ENCODE measurements at places on chromosomes 7 and 10. TPM values are rescaled to one million over a fixed set of nuclear protein-coding genes. Genes with fewer than 3 reads are reported as not detected.

MKI67 gene
- 0.26 TPM for total RNA-seq

SH2B2 gene
- total RNA-seq: 2.0 TPM

CRYGN gene
- total RNA-seq: 0.50 TPM

DDX50 gene
- total RNA-seq: 65.5 TPM

ASB15 gene
- total RNA-seq: not detected

CLRN3 gene
- total RNA-seq: not detected

NPSR1 gene
- total RNA-seq: not detected

RABGEF1 gene
- 40.1 TPM for total RNA-seq

FAM180A gene
- total RNA-seq: 24.4 TPM

NEUROD6 gene
- not detected for total RNA-seq

All from fibroblast of lung (primary cell).